Neural progenitor cell (in vitro differentiated cells): ENCODE measurements at places on chromosomes 7 and 10.

DNA sequence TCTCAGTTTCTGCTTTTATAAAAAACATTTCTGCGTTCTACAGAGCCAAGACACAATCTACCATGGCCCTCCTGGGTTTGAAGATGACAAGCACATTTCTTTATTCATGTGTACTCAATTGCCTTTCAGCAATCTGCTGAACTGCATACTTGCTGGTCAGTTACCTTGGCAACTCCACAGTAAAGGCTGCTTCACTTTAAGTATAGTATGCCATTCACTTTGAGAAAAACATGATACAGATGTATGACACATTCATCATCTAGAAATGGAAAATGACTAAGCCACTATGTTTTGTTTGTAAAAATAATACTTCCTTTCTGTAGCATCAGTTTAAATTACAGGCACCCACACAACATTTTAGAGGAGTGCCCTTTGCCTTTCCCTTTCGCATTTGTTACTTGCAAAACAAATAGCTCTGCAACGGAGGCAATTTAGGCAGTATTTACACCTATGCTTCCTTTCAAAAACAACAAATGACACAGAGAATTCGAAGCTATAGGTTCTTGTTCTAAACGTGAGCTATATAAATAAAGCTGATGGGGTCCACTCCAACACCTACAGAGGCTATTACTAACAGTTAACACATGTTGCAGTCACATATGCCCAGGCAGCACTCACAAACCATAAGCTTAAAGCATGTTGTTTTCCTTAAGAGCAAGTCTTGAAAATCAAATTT is 23.5 kb downstream of the SGCE start:
- DNase-seq = no peak

DNA sequence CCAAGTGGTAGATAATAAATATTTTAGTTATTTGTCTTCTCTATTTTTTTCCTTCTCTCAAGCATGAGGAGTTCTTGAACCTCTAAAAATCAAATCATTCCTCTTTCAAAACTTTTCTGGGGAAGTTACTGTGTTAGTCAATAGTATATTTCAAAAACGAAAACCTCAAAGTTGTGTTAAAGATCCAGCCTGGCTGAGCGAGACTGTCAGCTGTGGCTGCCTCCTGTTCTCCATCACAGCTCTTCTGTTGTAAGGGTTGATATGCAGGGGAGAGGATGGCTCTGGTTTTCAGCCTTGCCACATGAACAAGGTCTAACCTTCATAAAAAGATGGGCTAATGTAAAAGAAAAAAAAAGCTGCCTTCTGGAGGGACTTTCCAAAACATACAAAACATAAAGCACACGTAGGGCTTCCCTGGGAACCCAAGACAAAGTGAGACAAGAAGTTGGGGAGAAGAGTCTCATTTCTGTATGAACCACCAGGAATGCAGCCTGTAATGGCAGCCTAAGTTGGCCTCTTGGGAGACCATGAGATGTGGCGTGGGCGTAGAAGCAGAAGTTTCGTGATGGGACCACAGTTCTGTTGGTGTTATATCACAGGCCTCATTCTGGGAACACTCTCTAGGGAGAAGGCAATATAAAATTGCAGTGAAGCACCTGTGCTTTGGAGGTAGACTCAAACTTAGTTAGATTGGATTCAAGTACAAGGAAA is 77.9 kb upstream of the FHIP2A start:
- DNase-seq = no peak

DNA sequence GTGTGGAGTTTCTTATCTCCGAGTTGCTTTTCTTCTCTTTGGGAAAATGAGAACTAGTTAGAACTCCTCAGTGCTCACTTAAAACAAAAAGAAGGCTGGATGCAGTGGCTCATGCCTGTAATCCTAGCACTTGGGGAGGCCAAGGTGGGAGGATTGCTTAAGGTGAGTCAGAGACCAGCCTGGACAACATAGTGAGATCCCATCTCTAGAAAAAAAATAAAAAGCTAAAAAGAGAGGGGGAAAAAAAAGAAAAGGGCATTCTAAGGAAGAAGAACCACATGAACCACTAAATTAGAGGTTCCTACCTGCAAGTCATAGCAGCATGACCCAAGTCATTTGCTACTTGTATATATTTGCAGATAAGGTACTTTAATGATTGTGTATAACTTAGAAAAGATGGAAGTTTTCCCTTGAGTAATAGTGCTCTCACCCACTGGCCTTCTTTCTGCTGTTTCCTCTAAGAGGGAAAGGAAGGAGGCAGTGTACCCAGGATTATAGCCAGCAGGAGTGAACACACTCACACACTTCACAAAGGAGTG is 87.8 kb downstream of the CCDC71L start:
- no peak for DNase-seq

GRCh38 chr7:152136686-152137085 is 111.2 kb downstream of the GALNT11 start:
- DNase-seq = peak; percentile 15

- peak; percentile 98 for DNase-seq
Observed at GRCh38 chr10:75401569-75402485, at the start of gene ZNF503. TSS of gene ZNF503 (minus strand) at chr10:75401764. CDS start at chr10:75401419, 345 bp downstream.

DNA sequence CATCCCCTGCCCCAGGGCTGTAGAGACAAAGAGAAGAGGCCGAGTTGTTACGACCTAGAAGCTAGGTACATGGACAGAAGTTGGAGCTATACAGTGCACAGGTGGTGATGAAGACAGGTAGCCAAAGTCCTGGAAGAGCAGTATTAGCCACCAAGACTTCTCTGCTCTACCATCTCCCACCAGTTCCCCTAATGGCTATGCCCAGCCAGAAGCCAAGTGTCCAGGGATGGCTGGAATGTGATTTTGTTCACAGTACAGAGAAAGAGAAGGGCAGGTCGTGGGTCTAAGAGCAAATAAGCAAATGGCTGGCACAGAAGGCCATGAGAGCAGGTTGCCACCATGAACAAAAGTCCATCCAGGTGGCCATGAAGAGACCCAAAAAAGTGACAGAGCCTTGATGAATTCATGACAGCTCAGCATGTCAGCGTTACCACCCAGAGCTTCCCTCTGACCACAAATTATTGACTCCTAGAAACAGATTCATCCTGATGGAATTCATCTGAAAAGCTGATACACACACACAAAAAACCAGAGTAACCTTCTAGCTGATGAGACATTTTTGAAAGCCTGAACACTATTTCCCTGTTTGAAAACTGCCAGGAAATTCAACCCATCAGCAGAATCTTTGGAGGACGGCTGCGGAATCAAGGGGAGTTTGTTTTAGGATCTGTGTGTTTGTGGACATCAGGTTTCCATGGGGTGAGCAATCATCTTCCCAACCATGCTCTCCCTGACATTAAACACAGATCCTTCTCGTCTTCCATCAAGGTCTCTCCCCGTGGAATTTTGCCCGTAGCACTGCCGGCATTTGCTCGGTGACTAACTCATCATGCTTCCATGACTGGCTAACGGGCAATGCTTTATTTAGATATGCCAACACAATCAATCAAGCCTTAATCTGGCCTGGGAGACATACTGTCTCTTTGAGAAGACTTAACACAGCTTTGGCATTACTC is 906.7 kb upstream of the AUTS2 start:
- DNase-seq = no peak

DNA sequence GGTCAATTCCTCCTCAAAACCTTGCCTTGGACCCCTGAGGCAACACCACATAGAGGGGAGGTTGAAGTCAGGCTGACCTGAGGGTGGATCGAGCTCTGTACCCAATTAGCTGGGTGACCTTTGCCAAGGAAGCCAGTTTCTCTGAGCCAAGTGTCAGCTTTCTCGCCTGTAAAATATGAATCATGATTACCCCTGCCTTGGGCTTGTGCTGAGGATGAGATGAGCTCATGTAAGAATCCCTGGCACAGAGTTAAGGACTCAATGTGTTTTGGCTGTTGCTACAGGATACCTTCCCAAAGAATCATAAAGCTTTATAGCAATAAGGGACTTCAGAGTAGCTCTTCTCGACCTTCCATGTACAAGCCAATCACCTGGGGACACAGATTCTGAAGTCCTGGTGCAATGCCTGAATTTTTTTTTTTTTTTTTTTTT is 43.5 kb upstream of the CACUL1 start:
- no peak for DNase-seq

DNA sequence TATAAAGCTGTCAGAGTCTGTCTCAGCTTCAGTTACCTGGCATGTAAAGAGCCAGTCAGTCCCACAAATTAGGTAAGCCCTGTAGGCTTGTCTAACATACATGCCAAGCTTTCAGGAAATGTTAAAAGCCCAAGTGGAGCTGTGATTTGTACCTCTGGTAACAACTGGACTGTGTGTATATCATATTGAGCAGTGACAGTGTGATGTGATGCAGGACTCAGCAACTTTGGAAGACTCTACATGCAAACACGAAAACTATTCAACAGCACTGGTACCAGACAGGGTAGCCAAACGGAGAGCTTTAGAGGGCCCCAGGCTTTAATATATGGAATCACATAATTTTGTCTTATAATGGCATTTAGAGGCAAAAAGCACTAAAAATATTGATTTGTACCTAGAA is 587.9 kb downstream of the PHTF2 start:
- DNase-seq = no peak

- no peak for DNase-seq
Observed at GRCh38 chr7:154916856-154917807, 85.8 kb downstream of the PAXIP1 start.

DNA sequence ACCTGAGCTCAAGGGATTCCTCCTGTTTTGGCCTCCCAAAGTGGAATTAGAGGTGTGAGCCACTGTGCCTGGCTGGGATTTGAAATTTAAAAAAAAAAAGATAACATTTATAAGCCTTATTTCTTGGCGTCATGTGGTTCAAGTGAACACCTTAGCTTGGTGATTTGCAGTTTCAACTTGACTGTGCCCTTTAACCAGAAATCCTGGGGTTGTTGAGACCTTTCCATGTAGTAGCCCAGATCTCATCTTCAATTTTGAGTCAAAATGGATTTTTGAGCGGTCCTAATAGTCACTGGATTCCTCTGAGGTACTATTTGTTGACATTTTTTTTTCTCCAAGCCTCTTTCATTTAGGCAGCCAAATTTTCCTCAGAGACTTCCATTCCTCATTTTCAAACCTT is 29.5 kb upstream of the FBXW4 start:
- no peak for DNase-seq

DNA sequence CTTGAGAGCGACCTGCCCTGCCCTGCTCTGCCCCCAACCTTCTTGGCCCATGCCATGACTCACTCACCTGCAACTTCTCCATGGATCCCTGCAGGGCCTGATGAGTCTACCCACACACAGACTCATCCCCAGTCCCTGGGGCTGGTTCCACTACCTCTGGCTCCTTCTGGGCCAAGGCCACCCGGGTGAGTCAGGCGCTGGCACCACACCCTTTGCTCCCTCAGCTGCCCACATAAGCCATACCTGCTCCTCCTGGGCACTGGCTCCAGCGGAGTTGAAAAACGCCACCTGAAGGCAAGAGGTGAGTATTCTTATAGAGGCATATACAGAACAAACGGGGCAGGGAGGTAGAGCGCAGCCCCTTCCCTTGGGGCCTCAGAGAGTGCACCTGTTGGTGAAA is 16.2 kb upstream of the MTPAP start:
- DNase-seq = no peak

DNA sequence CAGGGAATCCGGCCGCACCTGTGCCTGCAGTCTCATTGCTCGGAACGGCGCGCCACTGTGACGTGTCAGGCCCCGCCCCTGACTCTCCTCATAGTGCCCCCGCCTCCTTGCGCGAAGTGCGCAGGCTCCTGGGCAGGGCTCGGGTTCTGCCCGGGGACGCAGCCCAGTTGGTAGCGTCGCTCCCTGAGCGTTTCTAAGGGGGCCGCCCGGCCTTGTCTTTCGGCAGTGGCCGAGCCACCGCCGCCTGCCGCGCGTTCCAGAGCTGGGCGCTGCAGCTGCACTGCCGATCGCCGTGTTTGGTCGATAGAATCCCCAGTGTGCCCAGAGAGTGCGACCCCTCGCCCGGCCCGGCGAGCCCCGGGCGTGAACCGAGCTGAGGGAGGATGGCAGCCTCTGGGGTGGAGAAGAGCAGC is at the start of gene KLHL7:
KLHL7 (plus strand) TSS at position 142 of the 413 bp plus-strand sequence; CDS start at position 384, 242 bp downstream.
- peak; percentile 98 for DNase-seq

DNA sequence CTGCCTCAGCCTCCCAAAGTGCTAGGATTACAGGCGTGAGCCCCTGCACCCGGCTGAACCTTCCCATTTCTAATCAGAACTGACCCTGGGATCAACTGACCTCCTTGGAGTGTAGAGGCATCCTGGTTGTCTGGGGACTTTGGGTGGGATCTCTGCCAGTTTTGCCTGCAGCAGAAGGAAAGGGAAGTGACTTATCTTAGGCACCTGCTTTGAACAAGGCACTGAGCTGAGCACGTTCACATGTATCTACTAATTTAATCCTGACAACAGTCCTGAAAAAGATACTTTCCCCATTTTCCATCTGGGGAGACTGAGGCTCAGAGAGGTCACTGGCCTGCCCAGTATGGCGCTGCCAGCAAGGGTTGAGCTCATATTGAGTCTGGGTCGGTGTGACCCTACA is 153.4 kb downstream of the CUX1 start:
- no peak for DNase-seq

- DNase-seq = no peak
Observed at GRCh38 chr7:24717694-24718320, 39.5 kb downstream of the GSDME start.
